ENCODE measurements at places on chromosomes 4 and X. TPM values are rescaled to one million over a fixed set of nuclear protein-coding genes. Genes with fewer than 3 reads are reported as not detected.

The RNF128 gene
- total RNA-seq, result 33.7 TPM

The GAGE13 gene
- not detected for total RNA-seq

The FDCSP gene
- total RNA-seq, result not detected

The IGSF1 gene
- 0.70 TPM for total RNA-seq

Measured in renal cortical epithelial cell (primary cell).